ENCODE measurements at places on chromosomes 11 and 22. TPM values are rescaled to one million over a fixed set of nuclear protein-coding genes. Genes with fewer than 3 reads are reported as not detected.
A peak's percentile ranks its signal among the peaks of the same experiment; 100 is the strongest.

DNA sequence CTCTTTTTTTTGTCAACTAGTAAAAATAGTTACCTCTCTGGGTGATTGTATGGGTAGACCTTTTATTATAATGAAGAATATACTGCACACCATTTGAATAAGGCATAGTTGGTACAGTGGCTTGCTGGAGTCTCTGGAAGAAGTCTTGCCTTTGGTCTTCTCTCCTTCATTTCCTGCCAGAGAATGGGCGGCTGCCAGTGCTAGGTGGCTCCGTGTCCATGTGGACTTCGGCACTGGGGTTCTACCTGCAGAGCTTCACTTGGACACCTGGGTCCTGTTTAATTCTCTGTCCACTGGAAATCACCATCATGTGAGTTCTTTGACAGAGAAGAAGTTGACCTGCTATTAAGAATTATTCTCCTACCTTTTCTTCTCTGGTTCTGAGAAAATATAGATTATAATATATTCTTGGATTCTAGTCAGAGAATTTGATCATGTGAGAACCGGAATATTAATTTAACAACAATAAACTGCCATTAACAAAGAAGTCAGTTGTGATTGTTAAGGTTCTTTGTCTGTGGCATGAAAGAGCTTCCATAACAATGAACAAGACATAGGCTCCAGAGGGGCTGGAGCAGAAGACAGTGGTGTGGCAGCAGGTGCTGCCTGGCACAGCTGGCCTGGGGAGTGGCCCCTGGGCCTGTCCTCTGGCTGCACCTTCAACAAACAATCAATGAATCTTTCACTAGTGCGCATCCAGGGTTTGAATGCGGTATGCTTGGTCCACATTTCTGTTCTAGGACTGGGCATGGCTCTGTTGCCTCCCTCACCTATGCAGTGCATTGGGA is 77.5 kb downstream of the PPFIBP2 start:
- no peak for DNase-seq

- DNase-seq, result no peak
These were observed 3.3 kb downstream of the NADSYN1 start for GRCh38 chr11:71456294-71456693.

DNA sequence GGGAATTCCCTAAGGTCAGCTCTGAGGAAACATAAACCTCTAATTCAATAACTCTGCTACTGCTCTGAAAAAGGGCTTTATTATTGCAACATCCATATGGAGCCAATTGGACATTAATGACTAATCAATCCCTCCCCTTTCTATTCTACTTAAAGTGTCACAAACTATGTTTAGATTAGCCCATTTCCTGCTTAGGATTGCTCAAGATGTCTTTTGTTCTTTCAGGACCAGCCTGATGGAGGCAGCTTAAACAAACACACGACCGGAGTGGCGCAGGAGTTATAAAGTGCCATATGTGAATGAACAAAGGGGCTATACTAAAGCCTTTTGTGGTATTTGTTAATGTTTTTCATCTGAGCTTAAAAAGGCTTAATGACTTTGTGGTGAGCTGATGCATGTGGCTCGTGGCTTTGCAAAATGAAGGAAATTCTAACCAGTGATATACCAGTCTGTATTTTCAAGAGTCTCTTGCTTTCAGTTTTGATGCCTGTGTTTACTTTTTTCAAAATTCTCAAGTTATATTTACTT is 354.4 kb downstream of the SOX6 start:
- peak; percentile 16 for DNase-seq

- peak; percentile 34 for DNase-seq
These were observed 79.4 kb downstream of the ATM start for GRCh38 chr11:108302121-108302785.

GRCh38 chr11:99706848-99707247 is 686.1 kb downstream of the CNTN5 start:
- no peak for DNase-seq

GRCh38 chr11:114813189-114813718 is 134.9 kb downstream of the NXPE2 start:
- DNase-seq, result no peak

- no peak for DNase-seq
These were observed 146.4 kb downstream of the C11orf91 start for GRCh38 chr11:33554219-33554618.

GRCh38 chr11:3959903-3960265 is 104.4 kb downstream of the STIM1 start:
- no peak for DNase-seq

DNA sequence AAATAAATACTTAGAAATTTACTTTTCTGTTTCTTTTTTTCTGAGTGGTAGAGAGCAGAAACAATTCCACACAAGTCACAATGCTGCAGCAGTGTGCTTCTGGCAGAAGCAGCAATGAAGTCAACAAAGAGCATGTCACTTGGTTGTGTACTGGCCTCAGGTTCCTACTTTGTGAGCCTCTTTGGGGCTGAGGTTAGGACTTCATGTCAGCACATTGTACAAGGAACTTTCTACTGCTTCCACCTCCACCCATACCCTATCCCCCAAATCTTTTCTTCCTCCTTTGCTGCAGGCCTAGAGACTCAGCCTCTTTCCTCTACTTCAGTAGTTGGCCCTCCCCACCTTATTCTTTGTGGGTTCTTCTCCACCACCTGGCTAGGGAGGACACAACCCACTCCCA is 252.7 kb upstream of the PITPNB start:
- DNase-seq, result no peak

- no peak for DNase-seq
These were observed 41.3 kb upstream of the VPREB1 start for GRCh38 chr22:22203048-22203971.

GRCh38 chr11:9784602-9785315 is 120.9 kb downstream of the SWAP70 start:
- DNase-seq, result no peak

SCGB1D4 gene
- not detected for total RNA-seq

DCHS1 gene
- 0.78 TPM for total RNA-seq

OOSP1 gene
- not detected for total RNA-seq

Data from myocyte (in vitro differentiated cells).